ENCODE measurements at places on chromosomes 6 and 20.

DNA sequence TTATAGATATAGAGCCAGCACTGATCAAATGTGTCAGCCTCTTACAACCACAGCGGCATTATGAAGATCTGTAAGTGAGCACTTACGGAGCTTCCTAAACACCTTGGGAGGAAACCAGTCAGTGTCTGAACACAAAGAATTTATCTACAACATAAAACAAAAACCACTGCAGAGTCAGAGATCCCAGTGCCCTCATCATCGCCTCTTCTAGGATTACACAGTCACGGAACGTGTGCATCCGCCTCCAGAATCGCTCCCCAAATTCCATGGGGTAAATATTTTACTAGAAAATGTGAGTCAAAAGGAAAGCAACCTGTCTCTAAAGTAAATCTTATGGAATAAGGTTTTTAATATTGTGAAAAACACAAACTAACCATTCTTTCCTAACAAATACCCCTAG lies 243.6 kb downstream of the PACRG start:
- no peak for DNase-seq

DNA sequence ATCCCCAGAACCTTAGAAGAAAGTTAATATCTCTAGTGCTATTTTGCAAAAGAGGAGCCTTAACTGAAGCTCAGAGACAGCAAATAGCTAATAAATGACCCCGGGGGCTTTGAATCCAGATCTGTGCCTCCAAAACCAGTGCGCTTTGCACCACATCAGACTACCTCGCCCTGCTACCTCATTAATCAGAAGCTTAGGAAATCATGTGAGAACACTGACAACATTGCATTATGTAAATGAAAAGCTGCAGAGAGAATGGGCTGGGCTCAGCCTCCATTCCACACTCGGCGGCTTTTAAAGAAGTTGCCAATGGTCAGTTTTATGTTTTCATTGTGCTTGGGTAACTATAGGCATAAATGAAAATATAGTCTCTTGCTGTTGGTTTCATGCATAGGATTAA lies 54.0 kb upstream of the STMND1 start:
- no peak for DNase-seq

- DNase-seq: no peak
Observed at GRCh38 chr20:61934716-61935530, 130.8 kb downstream of the TAF4 start.

GRCh38 chr6:38634518-38634917 lies 5.2 kb downstream of the BTBD9 start:
- DNase-seq: no peak

DNA sequence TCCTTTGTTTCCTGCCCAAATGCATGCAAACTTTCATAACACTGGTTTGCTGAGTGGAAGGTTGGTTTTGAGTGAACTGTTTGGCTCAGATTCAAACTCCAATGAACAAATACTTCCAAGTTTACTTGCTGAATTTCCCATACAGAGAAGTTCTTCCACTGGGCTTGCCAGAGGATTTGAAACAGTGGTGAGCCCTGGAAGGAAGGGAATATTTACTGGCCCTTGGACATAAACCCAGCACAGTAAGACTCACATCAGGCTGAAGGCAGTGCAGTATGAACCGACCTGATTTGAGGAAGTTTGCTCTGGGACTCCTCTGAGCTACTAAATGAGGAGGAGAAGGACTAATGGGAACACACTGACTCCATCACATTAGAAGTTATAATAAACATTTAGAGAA lies 3.8 kb downstream of the TRAF3IP2 start:
- no peak for DNase-seq

Data from NCI-H1417 (cell line).